ENCODE measurements at places on chromosomes 7 and 10. TPM values are rescaled to one million over a fixed set of nuclear protein-coding genes. Genes with fewer than 3 reads are reported as not detected.

The CALCR gene
- not detected for total RNA-seq

The HOXA10 gene
- total RNA-seq, result not detected

The FAM221A gene
- 1.5 TPM for total RNA-seq

The STEAP1B gene
- 23.4 TPM for total RNA-seq

The ZNF239 gene
- 5.9 TPM for total RNA-seq
